Gastroesophageal sphincter (tissue), 4 donors: ENCODE measurements at places on chromosomes 4 and X. TPM values are rescaled to one million over a fixed set of nuclear protein-coding genes. Genes with fewer than 3 reads are reported as not detected.
A peak's percentile ranks its signal among the peaks of the same experiment; 100 is the strongest.

- ATAC-seq, result no peak
Observed at GRCh38 chr4:105128208-105128607, 18.5 kb upstream of the TET2 start.

- ATAC-seq, result no peak
Observed at GRCh38 chr4:53132132-53132891, 233.5 kb downstream of the SCFD2 start.

DNA sequence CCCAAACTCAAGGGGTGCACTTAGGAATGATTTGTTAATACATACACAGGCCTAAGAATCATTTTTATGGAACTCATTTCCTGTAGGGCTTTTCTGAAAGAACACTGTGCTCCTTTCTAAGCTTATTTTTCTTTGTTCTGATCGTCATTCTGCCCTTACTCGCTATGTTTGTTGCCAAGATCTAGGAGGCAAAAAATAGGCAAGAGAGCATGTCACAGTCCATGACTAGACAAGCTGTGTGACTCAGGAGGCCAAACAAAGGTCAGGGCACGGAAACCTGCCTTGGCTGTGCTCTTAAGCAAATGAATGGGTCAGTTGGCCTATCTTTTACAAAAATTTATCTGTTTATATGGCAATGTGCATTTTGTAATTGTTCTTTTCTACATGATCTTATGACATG is 42.5 kb upstream of the C1GALT1C1 start:
- peak; percentile 86 for ATAC-seq

- ATAC-seq, result no peak
Observed at GRCh38 chr4:106594291-106594952, 225.8 kb upstream of the GIMD1 start.

DNA sequence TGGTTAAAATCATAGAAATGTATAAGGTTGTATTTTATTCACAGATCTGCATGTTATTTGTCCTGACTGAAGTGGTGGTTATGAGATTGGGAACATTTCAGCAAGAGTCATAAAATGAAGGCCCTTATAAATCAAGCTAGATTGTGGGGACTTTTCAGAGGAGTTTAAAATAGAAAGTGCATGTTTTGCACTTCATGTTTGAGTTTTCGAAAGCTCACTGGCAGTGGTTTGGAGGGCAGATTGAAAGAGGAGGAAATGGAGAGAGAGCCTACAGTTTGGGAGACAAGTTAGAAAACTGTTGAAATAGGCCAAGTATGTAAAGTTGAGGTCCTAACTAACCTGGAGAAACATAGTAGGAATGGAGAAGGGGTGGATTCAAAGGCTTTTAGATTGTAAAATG is 124.9 kb downstream of the KDM6A start:
- ATAC-seq, result no peak

DNA sequence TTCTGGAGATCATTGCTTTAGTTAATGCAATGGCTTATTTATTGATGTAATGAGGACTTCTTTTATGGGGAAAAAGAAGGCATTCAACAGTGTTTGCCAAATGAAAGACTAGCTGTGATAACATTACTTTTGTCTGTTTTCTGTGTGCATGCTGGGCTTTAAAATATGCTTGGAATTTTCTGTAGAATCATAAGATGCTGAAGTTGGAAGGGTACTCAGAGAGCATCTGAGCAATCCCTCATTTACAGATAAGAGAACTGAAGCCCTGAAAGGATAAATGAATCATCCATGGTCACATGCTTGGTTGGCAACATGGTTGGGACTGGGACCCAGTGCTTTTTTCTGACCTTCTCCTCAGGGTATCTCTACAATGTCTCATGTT is 31.4 kb upstream of the PITX2 start:
- no peak for ATAC-seq

DNA sequence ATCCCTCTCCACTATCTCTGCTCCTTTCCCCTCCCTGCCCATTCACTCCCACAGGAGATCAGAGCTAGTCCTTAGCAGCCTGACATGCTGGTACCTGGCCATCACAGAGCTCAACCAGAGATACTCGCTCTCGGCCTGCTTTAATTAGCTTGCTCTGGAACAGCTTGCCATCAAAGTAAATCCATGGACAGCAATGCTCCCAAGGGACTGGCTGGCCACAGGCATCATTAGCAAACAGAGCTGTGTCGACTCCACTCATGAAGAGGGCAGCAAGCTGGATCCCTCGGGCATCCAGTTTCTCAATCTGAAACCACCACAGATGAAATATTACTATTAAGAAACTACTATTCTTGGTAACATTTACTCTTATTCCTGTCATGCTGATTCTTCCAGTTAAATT is 43.4 kb upstream of the PHF8 start:
- no peak for ATAC-seq

DNA sequence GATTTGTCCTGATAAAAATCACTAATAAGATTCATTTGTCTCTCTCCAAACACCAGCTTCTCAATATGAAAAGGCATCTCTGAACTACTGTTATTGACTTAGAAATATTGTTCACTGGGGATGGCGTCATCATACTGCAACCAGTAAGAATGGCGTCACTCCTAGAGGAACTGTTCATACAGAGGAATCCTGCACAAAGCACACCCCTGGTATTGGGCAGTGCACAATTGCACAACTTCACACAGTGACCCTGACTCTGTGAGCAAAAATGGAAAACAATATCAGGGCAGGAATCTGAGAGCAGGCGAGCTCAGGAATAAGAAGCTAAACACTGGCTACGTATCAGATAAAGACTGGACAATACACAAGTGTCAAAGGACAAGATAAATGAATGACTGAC is 66.7 kb upstream of the PNPLA4 start:
- no peak for ATAC-seq

GRCh38 chr4:148273501-148273986 is 168.7 kb downstream of the NR3C2 start:
- no peak for ATAC-seq

- no peak for ATAC-seq
Observed at GRCh38 chr4:140466146-140466545, 31.9 kb downstream of the MGAT4D start.

GRCh38 chr4:133565379-133565778 is 416.3 kb downstream of the PCDH10 start:
- ATAC-seq, result no peak

DNA sequence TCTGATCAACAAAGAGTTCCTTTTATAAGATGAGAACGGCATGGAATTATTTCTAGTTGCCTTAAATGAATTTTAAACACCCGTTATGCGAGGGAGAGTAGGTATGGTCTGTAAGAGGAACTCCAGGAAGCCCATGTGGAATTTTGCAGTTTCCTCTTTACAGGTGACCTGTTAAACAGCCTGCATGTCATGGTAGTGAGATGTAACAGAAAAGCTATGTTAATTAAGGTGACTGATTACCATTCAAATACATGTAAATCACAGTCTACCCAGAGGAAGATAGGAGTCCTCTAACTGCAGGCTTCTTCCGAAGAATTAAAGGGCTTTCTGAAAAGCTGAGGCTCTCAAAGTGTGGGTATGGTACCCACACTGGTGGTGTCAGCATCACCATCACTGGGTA is 163.6 kb downstream of the CBR4 start:
- ATAC-seq, result no peak

RAI2 gene
- total RNA-seq, result 23.2 TPM

ZCCHC18 gene
- total RNA-seq, result 1.0 TPM

EPGN gene
- total RNA-seq, result not detected

EXOC1L gene
- not detected for total RNA-seq

CCDC149 gene
- total RNA-seq, result 33.6 TPM

PLK4 gene
- total RNA-seq, result 0.69 TPM

CENPVL1 gene
- not detected for total RNA-seq

ZXDA gene
- total RNA-seq, result 6.4 TPM
